ENCODE measurements at places on chromosomes 3 and 15. TPM values are rescaled to one million over a fixed set of nuclear protein-coding genes. Genes with fewer than 3 reads are reported as not detected.

Gene NDN
- total RNA-seq, result 40.1 TPM

GRCh38 chr3:50430191-50430590 lies 70.9 kb upstream of the TMEM115 start:
- DNase-seq, result no peak

GRCh38 chr3:10511809-10512494 lies 6.6 kb upstream of the ATP2B2 start:
- DNase-seq, result peak; percentile 67

GRCh38 chr3:105653868-105654267 lies 214.9 kb downstream of the CBLB start:
- DNase-seq, result no peak

- peak; percentile 76 for DNase-seq
Measured at GRCh38 chr3:146065573-146066006, 95.4 kb downstream of the PLOD2 start.

DNA sequence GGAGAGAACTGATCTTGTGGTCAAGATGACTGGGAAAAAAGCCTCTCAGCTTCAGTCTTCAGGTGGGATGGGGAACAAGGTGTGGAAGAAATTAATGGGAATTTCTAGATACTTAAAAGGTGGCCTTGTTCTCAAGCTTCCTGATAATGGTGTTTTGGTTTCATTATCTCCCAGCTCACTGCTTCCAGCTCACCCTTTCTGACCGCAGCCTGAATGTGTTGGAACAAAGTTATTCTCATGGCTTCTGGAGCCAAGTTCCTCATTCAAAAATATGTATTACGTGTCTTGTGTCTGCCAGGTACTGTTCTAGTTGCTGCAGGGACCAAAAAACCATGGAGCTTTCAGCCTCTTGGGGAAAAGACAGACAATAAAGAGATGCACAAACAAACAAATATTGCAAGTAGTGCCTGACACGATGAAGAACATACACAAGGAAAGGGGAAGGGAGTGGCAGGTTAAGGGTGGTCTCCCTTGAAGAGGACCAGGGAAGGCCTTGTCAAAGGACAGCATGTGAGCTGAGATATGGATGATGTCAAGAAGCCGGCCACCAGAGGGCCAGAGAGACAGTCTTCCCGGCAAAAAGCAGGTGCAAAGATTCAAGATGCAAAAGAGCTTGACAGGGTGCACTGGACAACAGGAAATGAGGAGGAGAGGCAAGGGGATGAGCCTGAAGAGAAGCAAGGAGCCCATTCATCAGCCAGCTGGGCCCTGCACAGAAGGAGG lies 35.5 kb downstream of the ARRDC4 start:
- no peak for DNase-seq
